ENCODE measurements at places on chromosomes 16 and 17. TPM values are rescaled to one million over a fixed set of nuclear protein-coding genes. Genes with fewer than 3 reads are reported as not detected.
A peak's percentile ranks its signal among the peaks of the same experiment; 100 is the strongest.

- DNase-seq, result no peak
- no peaks in the 10 kb centered on the region for H3K36me3 ChIP-seq
- H3K27ac ChIP-seq, result no peak overlapping the region
- H3K4me1 ChIP-seq, result no peaks in the 10 kb centered on the region
- H3K4me3 ChIP-seq, result no peak overlapping the region
Measured at GRCh38 chr16:71410146-71410545, 31.7 kb downstream of the TLE7 start.

DNA sequence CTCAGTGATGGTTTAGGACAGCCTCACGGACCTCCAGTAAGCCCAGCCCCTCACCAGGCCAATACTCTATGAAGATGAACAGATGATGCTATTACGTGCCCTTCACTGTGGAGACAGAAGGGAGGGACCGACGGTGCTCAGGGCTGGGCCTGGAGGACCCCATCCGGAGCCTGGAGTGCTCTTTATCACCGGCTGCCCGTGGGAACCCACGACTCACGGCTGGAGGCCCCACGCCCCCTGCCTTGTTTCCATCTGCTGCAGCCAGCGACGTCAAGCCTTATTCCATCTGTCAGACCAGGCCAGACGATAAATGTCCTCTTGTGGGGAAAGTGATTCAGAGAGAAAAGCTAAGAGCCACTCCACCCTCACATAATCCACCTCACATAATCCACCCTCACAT, 4.0 kb upstream of the TIMM22 start:
- H3K4me3 ChIP-seq, result no peak overlapping the region
- H3K36me3 ChIP-seq, result no peaks in the 10 kb centered on the region
- no peak overlapping the region for H3K27ac ChIP-seq

GRCh38 chr17:34988644-34989043, 8.3 kb downstream of the LIG3 start:
- no peak overlapping the region for H3K27ac ChIP-seq
- no peak overlapping the region for H3K4me3 ChIP-seq
- DNase-seq, result no peak
- peaks cover 35% of the 10 kb centered on the region for H3K36me3 ChIP-seq
- no peaks in the 10 kb centered on the region for H3K4me1 ChIP-seq
- no peaks in the 10 kb centered on the region for H3K27me3 ChIP-seq

GRCh38 chr17:10737168-10737622, 7.4 kb upstream of the TMEM220 start:
- no peaks in the 10 kb centered on the region for H3K4me1 ChIP-seq
- DNase-seq, result peak; percentile 29
- no peak overlapping the region for H3K27ac ChIP-seq
- no peak overlapping the region for H3K4me3 ChIP-seq
- H3K36me3 ChIP-seq, result no peaks in the 10 kb centered on the region

GRCh38 chr16:22278441-22279230, 18.6 kb upstream of the POLR3E start:
- no peaks in the 10 kb centered on the region for H3K27me3 ChIP-seq
- H3K36me3 ChIP-seq, result peaks cover 28% of the 10 kb centered on the region
- H3K27ac ChIP-seq, result no peak overlapping the region
- DNase-seq, result no peak

DNA sequence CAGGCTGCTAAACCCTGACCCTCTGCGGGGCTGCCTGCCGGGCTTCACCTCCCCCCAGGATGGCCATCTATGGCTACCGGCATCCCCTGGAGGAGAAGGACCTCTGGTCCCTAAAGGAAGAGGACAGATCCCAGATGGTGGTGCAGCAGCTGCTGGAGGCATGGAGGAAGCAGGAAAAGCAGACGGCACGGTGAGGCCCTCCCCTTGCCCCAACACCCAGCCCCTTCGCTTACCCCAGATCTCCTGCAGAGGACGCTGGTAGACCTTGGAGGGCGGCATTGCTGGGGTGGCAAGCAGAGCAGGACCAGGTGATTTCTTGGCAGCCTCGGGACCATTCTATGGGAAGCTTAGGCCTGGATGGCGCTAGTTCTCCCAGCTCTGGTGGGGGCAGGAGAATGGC, 24.5 kb downstream of the ABCC3 start:
- peaks cover 25% of the 10 kb centered on the region for H3K4me1 ChIP-seq
- H3K36me3 ChIP-seq, result no peaks in the 10 kb centered on the region
- no peaks in the 10 kb centered on the region for H3K27me3 ChIP-seq
- no peak overlapping the region for H3K27ac ChIP-seq

DNA sequence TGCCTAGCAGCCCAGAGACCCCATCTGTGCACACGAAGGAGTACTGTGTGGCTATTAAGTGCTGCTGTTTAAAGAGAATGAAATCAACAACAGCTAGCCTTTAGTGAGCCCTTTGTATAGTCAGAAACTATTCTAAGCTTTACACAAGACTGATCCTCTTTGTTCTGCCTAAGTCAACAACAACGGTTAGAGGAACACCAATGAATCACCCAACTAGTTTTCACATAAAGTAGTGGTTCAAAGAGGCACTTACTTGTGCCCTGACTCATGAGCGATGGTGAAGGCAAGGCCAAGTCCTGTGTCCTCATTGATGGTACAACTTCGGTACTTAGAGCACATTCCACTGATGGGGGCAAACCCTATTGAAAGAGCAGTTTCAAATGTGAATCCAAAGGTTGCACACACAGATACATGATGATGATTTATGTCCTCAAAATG, 75.8 kb downstream of the ADAMTS18 start:
- peak; percentile 69 for DNase-seq
- H3K27me3 ChIP-seq, result no peaks in the 10 kb centered on the region
- no peak overlapping the region for H3K27ac ChIP-seq
- no peaks in the 10 kb centered on the region for H3K36me3 ChIP-seq

- H3K36me3 ChIP-seq, result peaks cover 9% of the 10 kb centered on the region
- DNase-seq, result peak; percentile 72
- H3K27ac ChIP-seq, result peak overlapping the region; percentile 99
Measured at GRCh38 chr17:2063261-2064146, 8.6 kb downstream of the HIC1 start.

- DNase-seq, result peak; percentile 5
- H3K4me3 ChIP-seq, result no peak overlapping the region
- no peaks in the 10 kb centered on the region for H3K4me1 ChIP-seq
- no peaks in the 10 kb centered on the region for H3K27me3 ChIP-seq
- peak overlapping the region; percentile 6 for H3K27ac ChIP-seq
- no peaks in the 10 kb centered on the region for H3K36me3 ChIP-seq
Measured at GRCh38 chr16:72380283-72380682, 208.3 kb upstream of the PMFBP1 start.

DNA sequence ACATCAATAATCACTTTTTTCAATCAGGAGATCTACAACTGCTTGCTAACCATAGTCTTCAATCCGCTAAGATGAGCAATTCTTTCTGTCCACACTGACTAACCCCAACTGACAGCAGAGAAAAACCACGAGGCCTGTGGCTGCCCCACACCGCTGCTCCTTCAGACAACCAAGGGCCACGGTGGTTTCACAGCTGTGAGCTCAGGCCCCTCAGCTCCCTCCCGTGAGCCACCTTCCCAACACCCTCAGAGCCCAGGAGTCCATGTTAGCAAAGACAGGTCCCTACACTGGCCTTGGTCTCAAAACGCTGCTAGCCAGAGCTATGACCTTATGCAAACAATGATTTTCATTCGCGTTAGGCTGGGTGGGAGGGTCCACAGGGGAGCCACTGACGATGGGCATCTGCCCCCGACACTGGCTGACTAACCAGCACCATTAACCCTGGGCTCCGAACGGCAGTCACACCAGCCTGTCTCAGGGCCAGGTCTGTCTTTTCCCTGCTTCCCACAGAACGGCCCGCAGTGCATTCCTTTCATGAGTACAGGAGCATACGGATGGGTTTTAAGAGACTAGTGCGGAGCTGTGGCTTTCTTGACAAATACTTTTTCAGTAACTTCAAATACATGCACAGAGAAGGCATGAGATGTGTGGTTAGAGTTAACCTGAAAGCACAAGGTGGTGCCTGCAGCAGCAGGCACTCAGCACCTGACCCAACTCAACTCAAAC, 67.3 kb downstream of the ANKRD11 start:
- peaks cover 4% of the 10 kb centered on the region for H3K36me3 ChIP-seq
- H3K4me1 ChIP-seq, result peaks cover 35% of the 10 kb centered on the region
- peak overlapping the region; percentile 19 for H3K4me3 ChIP-seq
- peak overlapping the region; percentile 83 for H3K27ac ChIP-seq

- H3K4me3 ChIP-seq, result no peak overlapping the region
- peaks cover 5% of the 10 kb centered on the region for H3K27me3 ChIP-seq
- H3K4me1 ChIP-seq, result no peaks in the 10 kb centered on the region
- DNase-seq, result no peak
- no peaks in the 10 kb centered on the region for H3K36me3 ChIP-seq
Measured at GRCh38 chr17:72640415-72641165, 451.9 kb downstream of the SLC39A11 start.

- no peaks in the 10 kb centered on the region for H3K27me3 ChIP-seq
- no peak overlapping the region for H3K4me3 ChIP-seq
- H3K4me1 ChIP-seq, result peaks cover 23% of the 10 kb centered on the region
Measured at GRCh38 chr16:25006504-25007056, 8.6 kb downstream of the ARHGAP17 start.

GRCh38 chr16:11500700-11501346, 85.9 kb downstream of the LITAF start:
- no peak overlapping the region for H3K27ac ChIP-seq
- no peak overlapping the region for H3K4me3 ChIP-seq
- no peaks in the 10 kb centered on the region for H3K36me3 ChIP-seq
- H3K27me3 ChIP-seq, result no peaks in the 10 kb centered on the region
- no peak for DNase-seq
- H3K4me1 ChIP-seq, result peaks cover 15% of the 10 kb centered on the region

DNA sequence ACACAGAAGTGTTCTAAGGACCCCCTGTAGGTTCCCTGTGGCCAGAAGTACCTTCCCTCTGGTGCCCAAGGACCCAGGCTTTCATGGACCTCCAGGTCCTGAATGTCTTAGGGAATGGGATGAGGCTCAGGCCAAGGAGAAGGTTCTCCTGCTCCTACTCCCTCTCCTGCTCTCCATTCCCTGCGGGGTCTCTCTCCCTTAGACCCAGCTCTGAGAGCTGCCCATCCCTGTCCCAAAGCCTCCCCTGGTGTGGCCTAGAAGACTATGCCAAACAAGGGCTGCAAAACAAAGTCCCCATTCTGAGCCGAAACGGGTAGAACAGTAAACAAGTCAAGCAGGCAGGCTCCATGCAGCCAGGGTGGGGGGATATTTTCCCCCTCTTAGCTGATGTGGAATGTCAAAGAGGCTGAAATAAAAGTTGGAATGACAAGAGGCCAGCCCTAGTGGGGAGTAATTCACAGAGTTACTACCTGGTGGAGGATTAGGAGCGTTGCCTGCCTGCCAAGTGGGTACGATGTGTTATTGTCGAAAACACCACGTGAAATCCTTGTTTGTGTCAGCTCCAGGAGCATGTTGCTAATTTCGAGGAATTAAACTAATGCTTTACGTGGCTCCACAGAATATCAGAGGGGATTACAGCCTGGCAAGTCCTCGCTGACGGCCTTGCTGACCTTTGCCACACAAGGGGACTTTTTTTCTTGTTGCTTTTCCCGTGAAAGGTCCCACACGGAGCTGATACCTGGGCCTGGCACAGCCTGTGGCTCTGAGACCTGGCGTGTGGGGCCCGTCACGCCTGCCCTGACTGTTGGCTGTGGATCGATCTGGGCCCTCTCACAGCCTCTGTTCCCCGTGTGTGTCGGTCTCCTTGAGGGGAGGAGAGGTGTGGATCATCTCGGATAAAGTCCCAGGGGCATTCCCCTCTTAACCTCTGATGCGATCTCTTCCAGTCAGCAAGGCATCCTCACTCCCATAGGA, 2.9 kb downstream of the WFIKKN2 start:
- no peaks in the 10 kb centered on the region for H3K36me3 ChIP-seq
- H3K27me3 ChIP-seq, result no peaks in the 10 kb centered on the region
- no peak for DNase-seq
- H3K4me1 ChIP-seq, result peaks cover 10% of the 10 kb centered on the region
- no peak overlapping the region for H3K4me3 ChIP-seq

- no peak overlapping the region for H3K4me3 ChIP-seq
- H3K36me3 ChIP-seq, result peaks cover 3% of the 10 kb centered on the region
- H3K27me3 ChIP-seq, result no peaks in the 10 kb centered on the region
Measured at GRCh38 chr16:53187775-53188174, 133.0 kb downstream of the CHD9 start.

- no peaks in the 10 kb centered on the region for H3K36me3 ChIP-seq
- no peak overlapping the region for H3K27ac ChIP-seq
- H3K4me1 ChIP-seq, result no peaks in the 10 kb centered on the region
- no peak for DNase-seq
- no peaks in the 10 kb centered on the region for H3K27me3 ChIP-seq
- no peak overlapping the region for H3K4me3 ChIP-seq
Measured at GRCh38 chr16:6027733-6028132, 930.1 kb upstream of the EEF2KMT start.

GRCh38 chr16:6517020-6517720, 815.5 kb upstream of the RBFOX1 start:
- H3K27me3 ChIP-seq, result no peaks in the 10 kb centered on the region
- no peak overlapping the region for H3K27ac ChIP-seq
- H3K4me1 ChIP-seq, result no peaks in the 10 kb centered on the region
- H3K4me3 ChIP-seq, result no peak overlapping the region
- no peak for DNase-seq

- no peaks in the 10 kb centered on the region for H3K27me3 ChIP-seq
- no peaks in the 10 kb centered on the region for H3K36me3 ChIP-seq
- no peak overlapping the region for H3K27ac ChIP-seq
- no peak overlapping the region for H3K4me3 ChIP-seq
- DNase-seq, result no peak
Measured at GRCh38 chr17:64077379-64077778, 52.6 kb downstream of the ERN1 start.

GRCh38 chr16:15915555-15916081, 27.2 kb upstream of the CEP20 start:
- H3K27ac ChIP-seq, result no peak overlapping the region
- H3K27me3 ChIP-seq, result no peaks in the 10 kb centered on the region
- peaks cover 4% of the 10 kb centered on the region for H3K4me1 ChIP-seq
- DNase-seq, result no peak

GRCh38 chr16:22161999-22162655, at the start of gene SDR42E2:
Gene SDR42E2, plus strand, starts transcription at chr16:22162506. Its CDS starts 3,077 bp downstream, at chr16:22165583.
- H3K4me3 ChIP-seq, result no peak within 1 kb of the TSS
- DNase-seq, result no peak
- no peaks in the 10 kb centered on the region for H3K4me1 ChIP-seq
- no peaks in the 10 kb centered on the region for H3K36me3 ChIP-seq
- peaks cover 20% of the 10 kb centered on the region for H3K27me3 ChIP-seq

GRCh38 chr17:29111816-29112499, 68.2 kb downstream of the MYO18A start:
- no peaks in the 10 kb centered on the region for H3K27me3 ChIP-seq
- peaks cover 25% of the 10 kb centered on the region for H3K4me1 ChIP-seq
- no peak overlapping the region for H3K27ac ChIP-seq
- H3K36me3 ChIP-seq, result no peaks in the 10 kb centered on the region

GRCh38 chr17:41959030-41959335, 7.6 kb upstream of the CNP start:
- H3K4me1 ChIP-seq, result peaks cover 17% of the 10 kb centered on the region
- no peaks in the 10 kb centered on the region for H3K27me3 ChIP-seq
- H3K4me3 ChIP-seq, result no peak overlapping the region
- no peak overlapping the region for H3K27ac ChIP-seq

- H3K4me1 ChIP-seq, result peaks cover 11% of the 10 kb centered on the region
- DNase-seq, result peak; percentile 43
- no peak overlapping the region for H3K4me3 ChIP-seq
- H3K36me3 ChIP-seq, result no peaks in the 10 kb centered on the region
Measured at GRCh38 chr17:47708864-47709541, 15.0 kb downstream of the TBKBP1 start.

Gene BLMH
- 36.2 TPM for total RNA-seq

Gene LCAT
- 33.7 TPM for total RNA-seq

Gene RMI2
- 6.9 TPM for total RNA-seq

Gene LCMT1
- total RNA-seq, result 46.9 TPM

Gene ELP5
- total RNA-seq, result 25.4 TPM

Gene CLEC19A
- total RNA-seq, result not detected

Gene KRTAP4-7
- total RNA-seq, result not detected

Gene ZACN
- total RNA-seq, result 0.23 TPM

Gene CCL4L2
- 48.9 TPM for total RNA-seq

Gene MPP3
- total RNA-seq, result 6.5 TPM

Gene KRT25
- not detected for total RNA-seq

Gene OR3A3
- not detected for total RNA-seq

Gene ATP6V0D1
- total RNA-seq, result 114 TPM

Gene NHLRC4
- 0.73 TPM for total RNA-seq

Gene PTX4
- total RNA-seq, result not detected

Measured in astrocyte (in vitro differentiated cells and primary cell).